Umbilical cord (tissue), 2 donors: ENCODE measurements at places on chromosomes 16 and 17. TPM values are rescaled to one million over a fixed set of nuclear protein-coding genes. Genes with fewer than 3 reads are reported as not detected.

The CDIPT gene
- 68.1 TPM for total RNA-seq

The KRTAP9-8 gene
- total RNA-seq, result not detected

The CACNG5 gene
- total RNA-seq, result not detected

The MAP3K3 gene
- 33.7 TPM for total RNA-seq

The PIK3R5 gene
- 4.3 TPM for total RNA-seq

The ACACA gene
- total RNA-seq, result 16.1 TPM

The AGRP gene
- total RNA-seq, result not detected

The KRT40 gene
- total RNA-seq, result not detected

The HOXB3 gene
- total RNA-seq, result 18.3 TPM

The SDK2 gene
- 0.96 TPM for total RNA-seq

DNA sequence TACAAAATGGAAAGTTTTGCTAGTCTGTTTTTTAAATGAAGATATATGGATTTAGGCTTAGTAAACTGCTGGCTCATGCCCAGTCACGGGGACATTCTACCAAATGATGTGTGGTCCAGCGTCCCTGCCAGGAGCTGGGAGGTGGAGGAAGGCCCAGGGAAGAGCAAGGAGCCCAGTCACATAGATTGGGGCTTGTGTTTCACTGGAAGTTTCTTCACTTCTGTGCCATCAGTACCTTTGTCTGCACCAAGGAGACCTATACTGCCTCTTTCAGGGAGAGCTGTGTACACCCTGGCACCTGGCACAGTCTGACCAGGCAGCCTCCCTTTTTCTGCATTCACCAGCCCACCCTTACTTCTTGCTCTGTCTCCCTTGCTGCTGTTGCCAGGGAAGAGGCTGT is 32.6 kb upstream of the ERN1 start:
- DNase-seq, result no peak

GRCh38 chr17:44913676-44914075 is 1.6 kb downstream of the GFAP start:
- DNase-seq, result no peak

DNA sequence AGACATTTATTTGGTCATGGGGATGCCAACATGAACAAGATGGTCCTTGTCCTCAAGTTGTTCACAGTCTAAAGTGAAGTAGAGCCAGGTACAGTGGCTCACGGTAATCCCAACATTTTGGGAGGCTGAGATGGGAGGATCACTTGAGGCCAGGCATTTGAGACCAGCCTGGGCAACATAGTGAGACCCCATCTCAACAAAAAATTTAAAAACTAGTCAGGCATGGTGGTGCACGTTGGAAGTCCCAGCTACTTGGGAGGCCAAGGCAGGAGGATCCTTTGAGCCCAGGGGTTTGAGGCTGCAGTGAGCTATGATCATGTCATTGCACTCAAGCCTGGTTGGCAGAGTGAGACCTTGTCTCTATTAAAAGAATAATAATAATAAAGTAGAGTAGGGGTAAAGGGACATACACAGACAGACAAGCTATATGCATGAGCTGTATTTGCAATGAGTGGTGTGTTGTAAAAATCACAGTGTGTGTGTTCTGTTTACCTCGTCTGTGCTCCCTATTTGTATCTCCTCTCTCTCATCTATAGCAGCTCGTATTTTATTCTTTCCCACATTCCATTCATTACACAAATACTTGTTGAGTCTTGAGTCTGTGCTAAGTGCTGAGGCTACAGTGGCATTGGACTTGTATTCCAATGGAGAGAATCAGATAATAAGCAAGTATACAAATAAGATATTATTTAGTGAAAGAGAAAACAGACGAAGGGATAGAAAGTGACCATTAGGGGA is 73.9 kb upstream of the DHX40 start:
- DNase-seq, result peak; percentile 30

- DNase-seq, result peak; percentile 98
Measured at GRCh38 chr17:77308861-77309726, 168.3 kb downstream of the SEC14L1 start.

GRCh38 chr17:43740541-43740940 is 18.1 kb downstream of the SOST start:
- peak; percentile 27 for DNase-seq

DNA sequence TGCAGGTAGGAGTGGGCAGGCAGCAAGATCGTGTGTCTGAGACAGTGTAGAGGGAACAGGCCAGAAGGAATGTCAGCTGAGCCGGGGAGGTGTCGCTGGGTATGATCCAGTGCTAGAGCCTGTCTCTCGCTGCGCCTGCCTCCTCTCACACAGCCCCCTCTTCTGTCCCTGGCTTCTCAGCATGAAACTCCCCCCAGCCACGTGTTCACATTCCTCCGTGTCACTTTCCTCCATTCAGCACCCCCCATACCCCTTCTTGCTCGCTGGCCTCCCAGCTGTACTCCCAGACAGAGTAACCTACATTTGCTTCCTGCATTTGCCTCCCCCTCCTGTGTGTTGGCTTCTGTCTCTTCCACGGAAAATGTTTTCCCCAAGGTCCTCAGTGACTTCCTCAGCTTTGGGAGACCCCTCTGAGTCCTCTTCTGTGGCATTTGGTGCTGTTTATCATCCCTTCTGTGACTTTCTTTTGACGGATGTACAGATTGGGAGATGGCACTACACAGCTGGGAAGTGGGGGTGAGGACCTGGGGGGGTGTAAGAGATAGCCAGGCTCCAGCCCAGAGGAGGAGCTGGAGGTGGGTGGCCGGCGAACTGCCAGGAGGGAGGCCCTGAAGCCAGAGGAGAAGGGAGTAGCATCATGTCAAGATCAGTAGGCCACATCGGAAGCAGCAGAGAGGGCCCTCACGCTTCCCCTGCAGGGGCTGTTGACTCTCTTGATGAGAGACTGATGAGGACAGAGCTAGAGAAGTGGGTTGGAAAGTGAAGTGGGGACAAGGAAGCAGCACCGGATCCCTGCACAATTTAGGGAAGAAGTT is 19.2 kb downstream of the SGF29 start:
- peak; percentile 77 for DNase-seq

GRCh38 chr17:37691807-37692206 is 48.6 kb upstream of the DDX52 start:
- DNase-seq, result no peak

DNA sequence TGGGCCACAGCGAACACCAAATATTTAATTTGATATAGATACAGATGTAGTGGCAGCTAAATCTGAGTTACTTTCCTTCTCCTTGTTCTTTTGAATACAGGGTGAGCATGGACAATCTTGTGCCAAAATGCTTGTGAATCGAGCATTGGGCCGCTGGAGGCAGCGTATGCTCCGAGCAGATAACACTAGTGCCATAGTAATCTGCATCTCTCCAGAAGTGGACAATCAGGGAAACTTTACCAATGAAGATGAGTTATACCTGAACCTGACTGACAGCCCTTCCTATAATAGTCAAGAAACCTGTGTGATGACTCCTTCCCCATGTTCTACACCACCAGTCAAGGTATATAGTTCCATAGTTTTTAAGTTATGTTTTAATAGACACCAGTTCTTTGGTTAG is 21.2 kb upstream of the BCAS3 start:
- DNase-seq, result no peak

GRCh38 chr16:47687694-47688093 is 226.6 kb downstream of the PHKB start:
- DNase-seq, result no peak

GRCh38 chr16:89707695-89708094 is 6.2 kb upstream of the SPATA2L start:
- no peak for DNase-seq

DNA sequence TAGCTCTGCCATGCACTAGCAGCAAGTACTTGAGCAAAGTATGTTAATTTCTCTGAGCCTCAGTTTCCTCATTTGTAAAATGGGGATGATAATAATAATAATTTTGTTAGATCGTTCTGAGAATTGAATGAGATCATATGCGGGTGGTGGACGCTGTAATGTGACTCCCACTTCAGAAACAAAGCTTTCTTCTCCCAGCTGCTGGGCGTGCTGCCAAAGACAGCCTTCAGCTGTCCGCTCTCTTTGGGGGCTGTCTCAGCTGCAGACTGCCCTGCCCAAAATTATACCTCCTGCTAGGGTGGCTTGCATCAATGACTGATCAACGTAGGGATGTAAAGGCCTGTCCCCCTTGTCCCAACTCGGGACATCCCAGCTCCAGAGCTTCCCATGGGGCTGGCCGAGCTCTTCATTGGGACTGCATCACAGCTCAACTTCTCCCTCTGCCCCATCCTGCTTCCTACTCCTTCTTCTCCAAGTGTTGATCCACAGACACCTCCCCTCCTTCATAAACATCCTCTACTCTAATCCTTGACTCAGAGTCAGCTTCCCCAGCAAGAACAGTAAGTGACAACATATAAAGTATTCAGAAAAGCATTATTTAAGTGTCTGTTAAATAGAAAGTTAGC is 30.7 kb upstream of the CDH5 start:
- DNase-seq, result peak; percentile 56

DNA sequence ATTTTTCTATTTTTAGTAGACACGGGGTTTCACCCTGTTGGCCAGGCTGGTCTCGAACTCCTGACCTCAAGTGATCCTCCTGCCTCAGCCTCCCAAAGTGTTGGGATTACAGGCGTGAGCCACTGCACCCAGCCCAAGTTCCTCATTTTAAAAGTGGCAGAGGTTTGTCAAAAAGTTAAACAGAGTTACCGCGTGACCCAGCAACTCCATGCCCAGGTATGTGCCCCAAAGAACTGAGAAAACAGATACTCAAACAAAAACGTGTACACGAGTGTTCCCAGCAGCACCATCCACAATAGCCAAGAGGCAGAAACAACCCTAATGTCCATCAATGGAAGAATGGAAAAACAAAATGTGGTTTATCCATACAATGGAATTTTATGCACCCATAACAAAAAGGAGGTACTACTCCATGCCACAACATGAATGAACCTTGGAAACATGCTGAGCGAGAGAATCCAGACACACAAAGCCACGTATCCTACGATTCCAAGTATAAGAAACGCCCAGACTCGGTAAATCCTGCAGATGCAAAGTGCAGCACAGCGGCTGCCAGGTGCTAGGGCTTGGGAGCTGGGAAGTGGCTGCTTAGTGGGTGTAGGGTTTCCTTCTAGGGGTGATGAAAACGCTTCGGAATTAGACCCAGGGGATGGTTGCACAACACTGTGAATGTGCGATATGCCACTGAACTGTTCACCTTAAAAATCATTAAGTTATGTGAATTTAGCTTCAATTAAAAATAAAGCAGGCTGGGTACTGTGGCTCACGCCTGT is 24.8 kb downstream of the ADCY9 start:
- DNase-seq, result no peak

GRCh38 chr17:61425682-61426481 is 26.2 kb downstream of the TBX2 start:
- no peak for DNase-seq

GRCh38 chr17:81154961-81155360 is 10.3 kb upstream of the PVALEF start:
- no peak for DNase-seq

- peak; percentile 9 for DNase-seq
Measured at GRCh38 chr17:11122908-11123307, 118.1 kb upstream of the SHISA6 start.

DNA sequence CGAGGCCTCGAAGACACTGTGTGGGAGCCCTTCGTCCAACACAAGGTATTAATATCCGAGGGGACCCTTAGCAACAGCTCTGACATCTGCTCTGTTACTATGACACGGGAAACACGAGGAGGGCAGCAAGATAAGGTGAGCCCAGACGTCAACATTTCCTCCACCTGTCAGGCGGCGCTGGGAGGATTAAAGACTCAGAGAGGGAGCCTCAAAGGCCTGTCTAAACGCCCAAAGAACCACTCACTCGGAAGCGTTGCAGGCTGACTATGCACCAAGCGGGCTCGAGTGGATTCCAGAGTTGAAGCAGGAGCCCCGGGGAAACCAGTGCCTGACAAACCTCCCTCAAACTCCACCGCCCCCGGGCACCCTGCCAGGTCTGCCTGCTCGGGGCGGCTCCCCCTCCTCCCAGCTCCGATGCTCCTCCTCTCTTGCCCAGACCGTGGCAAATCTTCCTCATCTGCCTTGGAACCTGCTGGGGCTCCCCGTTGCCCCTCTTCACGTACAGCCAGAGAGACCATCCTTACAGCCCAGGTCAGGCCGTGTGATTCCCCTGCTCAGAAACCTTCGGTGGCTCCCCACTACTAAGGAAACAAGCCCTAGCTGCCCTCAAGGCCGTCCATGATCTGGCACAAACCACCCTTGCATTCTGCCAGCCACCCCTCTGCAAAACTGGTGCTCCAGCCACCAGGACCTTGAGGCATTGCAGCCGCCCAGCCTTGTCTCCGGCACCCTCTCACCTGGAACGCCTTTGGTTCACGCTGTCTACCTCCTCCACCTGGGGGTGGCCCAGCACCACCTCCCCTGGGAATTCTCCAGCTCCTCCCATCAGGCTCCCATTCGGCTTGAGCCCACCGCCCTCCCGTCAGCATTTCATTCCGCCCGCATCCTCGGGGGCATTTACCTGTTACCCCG is 16.2 kb downstream of the RPH3AL start:
- peak; percentile 60 for DNase-seq

GRCh38 chr17:78977681-78977943 is 2.1 kb downstream of the LGALS3BP start:
- DNase-seq, result no peak
